ENCODE measurements at places on chromosomes 1 and 21.

DNA sequence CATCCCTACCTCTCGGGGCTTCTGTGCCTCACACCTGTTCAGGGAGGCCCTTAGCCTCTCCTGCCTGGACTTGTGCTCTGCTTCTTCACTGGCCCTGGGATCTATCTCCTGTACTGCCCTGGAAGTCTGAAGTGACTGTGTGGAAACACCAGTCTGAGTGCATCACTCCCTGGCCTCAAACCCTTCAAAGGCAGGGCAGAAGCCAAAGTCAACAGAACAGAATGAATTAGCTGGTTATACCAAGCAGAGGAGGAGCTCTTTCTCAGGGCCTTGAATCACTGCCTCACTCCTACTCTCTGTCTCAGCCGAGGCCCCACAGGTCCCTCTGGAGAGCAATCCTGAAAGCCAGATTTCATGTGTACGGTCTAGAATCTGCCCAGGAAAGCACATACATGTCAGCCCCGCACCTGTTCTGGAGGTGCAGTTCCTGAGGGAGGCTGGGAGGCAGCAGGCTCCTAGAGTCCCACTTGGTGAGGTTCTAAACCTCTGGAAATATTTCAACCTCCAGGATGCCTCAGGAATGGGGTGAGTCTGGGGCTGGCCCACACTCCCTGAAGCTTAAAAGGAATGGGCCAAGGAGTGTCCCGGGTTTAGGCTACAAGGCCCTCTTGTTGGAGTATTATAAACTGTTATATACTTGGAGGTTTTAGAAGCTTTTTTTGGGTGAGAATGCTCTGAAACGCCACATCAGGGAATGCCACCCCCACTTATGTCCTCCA lies 98.3 kb downstream of the ABCA4 start:
- DNase-seq, result no peak

- DNase-seq, result no peak
These were observed 70.1 kb upstream of the GORAB start for GRCh38 chr1:170461762-170462384.

DNA sequence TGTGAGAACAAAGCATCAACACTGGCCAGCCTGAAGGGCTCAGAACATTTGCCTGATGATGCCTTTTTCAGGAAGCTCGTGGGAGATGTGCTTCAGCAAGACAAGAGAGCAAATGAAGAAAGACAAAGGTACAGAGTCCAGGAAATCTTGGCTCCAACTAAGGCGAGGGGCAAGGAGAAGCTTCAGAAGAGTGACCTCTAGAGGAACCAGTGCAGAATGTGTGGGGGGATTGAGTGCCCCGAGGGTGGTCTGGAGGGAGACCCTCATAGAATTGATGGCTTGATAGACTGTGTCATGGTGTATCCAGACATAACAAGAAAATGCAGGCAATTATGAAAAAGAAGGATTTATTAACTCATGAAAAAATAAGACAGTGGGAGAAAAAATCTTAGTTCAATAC lies 15.3 kb upstream of the NLRP3 start:
- DNase-seq, result no peak

GRCh38 chr1:186454981-186455380 lies 5.9 kb downstream of the PDC start:
- DNase-seq, result no peak

DNA sequence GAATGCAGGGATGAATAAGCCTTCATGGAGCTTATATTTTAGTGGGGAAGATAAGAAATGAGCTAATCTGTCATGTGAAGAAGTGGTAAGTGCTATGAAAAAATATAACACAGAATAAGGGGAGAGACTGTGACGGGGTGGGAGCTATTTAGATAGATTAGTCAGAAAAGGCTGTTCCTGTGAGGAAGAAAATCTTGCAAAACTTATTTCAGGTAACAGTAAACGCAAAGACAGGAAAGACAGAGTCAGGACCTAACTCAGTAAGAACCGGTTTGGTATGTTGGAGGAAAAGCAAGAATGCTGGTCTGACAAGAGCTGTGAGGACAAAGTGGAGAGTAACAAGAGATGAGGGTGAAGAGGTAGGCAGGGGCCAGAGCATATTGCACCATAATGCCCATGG lies 22.0 kb downstream of the GNAI3 start:
- DNase-seq, result no peak

DNA sequence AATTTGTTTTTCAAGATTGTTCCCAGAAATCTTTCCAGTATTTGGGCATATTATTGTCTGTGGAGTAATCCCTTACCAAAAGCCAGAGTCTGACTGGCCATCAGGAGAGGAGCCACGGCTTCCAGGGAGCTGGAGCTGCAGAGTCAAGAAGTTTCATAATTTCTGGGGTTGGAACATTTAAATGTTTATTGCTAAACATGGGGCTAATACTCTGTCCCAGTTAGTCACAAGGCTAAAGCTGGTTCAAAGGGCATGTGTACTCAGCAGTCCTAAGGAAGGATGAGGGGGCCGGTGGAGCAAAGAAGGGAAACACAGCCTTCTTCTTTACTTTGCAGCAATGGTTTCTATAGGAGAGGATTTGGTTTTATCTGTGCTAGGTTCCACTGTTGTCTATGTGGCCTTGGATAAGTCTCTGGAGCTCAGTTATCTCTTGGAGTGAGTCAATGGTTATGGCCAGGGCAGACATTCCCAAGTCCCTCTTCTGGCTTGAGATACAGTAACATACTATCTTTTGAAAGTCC lies 9.5 kb downstream of the DENND2D start:
- no peak for DNase-seq

GRCh38 chr1:42747125-42747524 lies 7.1 kb upstream of the CLDN19 start:
- DNase-seq, result no peak

- DNase-seq, result no peak
These were observed at the start of gene PIGR for GRCh38 chr1:206946261-206946660. Gene PIGR (minus strand): TSS chr1:206946466. CDS start chr1:206940531, 5,935 bp downstream.

DNA sequence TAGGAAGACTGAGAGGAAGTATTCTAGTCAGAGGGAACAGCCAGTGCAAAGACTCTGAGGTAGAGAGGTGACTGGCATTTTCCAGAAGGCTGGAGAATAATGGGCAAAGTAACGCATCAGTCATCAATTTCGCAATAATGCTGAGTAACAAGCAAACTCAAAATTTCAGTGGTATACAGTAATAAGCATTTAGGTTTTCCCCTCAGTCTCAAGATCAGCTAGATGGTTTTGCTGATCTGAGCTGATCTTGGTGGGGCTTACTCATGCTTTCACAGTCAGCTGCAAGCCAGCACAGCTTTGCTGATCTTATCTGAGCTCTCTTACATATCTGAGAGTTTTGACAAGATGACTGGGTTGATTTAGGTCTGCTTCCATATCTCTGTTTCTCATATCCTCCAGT lies 108.7 kb downstream of the TSEN15 start:
- no peak for DNase-seq

DNA sequence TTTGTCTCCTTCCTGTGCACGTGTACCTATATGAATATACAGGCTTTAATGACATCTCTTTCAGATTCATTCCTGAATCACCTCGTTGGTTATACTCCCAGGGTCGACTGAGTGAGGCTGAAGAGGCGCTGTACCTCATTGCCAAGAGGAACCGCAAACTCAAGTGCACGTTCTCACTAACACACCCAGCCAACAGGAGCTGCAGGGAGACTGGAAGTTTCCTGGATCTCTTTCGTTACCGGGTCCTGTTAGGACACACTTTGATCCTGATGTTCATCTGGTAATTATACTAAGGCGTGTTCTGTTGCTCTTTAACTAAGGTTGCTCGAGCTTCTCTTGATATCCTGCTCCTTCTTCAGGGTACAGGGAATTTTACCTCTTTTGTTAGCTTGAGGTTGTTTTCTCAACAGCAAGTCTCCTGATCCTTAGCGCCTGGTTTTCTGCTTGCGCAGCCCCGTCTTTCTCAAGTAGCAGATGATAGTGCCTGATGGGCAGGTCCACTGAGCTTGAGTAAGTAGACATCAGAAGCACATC lies 55.1 kb downstream of the SLC22A15 start:
- no peak for DNase-seq

GRCh38 chr21:39064325-39065012 lies 118.8 kb downstream of the PSMG1 start:
- DNase-seq, result no peak

GRCh38 chr1:62082456-62083363 lies 111.9 kb upstream of the L1TD1 start:
- no peak for DNase-seq

GRCh38 chr1:1199961-1200875 lies 6.2 kb downstream of the TNFRSF18 start:
- DNase-seq, result no peak

DNA sequence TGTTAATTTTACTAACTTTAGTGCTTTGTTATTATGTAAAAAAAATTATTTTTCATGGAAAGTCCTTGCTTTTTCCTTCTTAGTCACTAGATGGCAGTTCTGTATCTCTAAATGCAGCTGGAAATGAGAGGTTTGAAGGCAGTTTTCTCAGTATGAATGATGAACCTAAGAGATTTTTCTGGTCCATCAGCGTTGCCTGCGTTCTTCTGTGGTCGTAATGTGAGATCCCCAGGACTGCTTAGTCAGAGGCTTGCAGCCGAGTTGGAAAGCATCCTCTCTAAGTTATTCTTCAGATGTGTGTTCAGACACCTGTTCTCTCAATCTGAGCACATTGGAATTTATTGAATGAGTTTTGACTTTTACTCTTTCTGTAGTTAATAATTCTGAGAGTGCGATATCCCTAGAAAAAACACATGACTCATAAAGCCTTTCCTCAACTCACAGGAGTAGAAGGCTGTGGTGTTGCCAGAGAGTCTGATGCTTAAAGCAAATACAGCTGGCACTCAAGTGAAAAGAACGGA lies 99.3 kb downstream of the FMN2 start:
- peak; percentile 19 for DNase-seq

GRCh38 chr1:210633636-210634035 lies 304.9 kb downstream of the HHAT start:
- DNase-seq, result no peak

GRCh38 chr1:110541906-110542395 lies 23.0 kb upstream of the KCNA10 start:
- no peak for DNase-seq

DNA sequence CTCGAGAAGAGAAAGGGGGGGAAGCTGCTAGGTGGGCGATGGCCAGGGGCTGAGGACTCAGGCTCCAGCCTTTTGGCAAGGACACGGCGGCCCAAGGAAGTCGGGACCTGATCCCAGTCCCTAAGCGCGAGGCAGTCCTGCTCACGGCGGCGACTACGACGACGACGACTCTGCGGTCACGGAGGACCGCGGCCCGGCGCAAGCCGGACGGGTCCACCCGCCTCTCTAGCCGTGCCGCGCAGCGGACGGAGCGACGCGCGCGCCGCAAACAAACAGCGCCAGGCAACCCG lies 401 bp downstream of the WNT9A start:
- DNase-seq, result no peak

- DNase-seq, result no peak
These were observed 130.0 kb downstream of the HS2ST1 start for GRCh38 chr1:87044424-87044823.

GRCh38 chr1:247330548-247331171 lies 1.0 kb downstream of the ZNF496 start:
- no peak for DNase-seq

DNA sequence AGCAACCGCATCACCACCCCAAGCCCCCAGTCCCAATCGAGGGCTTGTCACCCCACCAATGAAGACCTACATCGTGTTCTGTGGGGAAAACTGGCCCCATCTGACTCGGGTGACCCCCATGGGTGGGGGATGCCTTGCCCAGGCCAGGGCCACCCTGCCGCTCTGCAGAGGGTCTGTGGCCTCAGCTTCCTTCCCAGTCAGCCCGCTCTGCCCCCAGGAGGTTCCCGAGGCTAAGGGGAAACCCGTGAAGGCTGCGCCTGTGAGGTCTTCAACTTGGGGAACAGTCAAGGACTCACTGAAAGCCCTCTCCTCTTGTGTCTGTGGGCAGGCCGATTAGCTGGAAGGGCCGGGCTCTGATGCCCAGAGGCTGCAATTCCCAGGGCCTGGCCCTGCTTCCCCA lies 2.0 kb downstream of the SRARP start:
- no peak for DNase-seq

- no peak for DNase-seq
These were observed 11.7 kb downstream of the ZC3H12A start for GRCh38 chr1:37485902-37486679.

- DNase-seq, result no peak
These were observed 47.5 kb upstream of the TDRD10 start for GRCh38 chr1:154454386-154455120.

GRCh38 chr1:31755850-31756492 lies 8.2 kb downstream of the ADGRB2 start:
- no peak for DNase-seq

DNA sequence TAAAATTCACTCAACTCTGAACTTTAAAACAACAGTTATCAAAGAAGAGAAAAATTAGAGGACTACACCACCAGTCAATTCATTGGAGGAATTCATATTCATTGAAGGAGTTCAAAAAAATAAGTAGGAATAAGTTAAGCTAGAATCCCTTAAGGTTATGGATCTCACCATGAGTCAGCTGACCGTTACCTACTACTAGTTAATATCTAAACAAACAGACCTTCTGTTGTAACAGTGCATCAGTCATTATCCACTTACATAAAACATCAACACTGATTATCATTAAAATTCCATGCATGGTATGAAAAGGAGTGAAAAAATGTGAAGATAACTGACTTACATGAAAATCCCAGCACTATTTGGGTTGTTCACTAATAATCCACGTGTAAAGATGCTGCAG lies 44.9 kb downstream of the FOXJ3 start:
- DNase-seq, result no peak

GRCh38 chr1:65980237-65980636 lies 187.5 kb downstream of the PDE4B start:
- no peak for DNase-seq

DNA sequence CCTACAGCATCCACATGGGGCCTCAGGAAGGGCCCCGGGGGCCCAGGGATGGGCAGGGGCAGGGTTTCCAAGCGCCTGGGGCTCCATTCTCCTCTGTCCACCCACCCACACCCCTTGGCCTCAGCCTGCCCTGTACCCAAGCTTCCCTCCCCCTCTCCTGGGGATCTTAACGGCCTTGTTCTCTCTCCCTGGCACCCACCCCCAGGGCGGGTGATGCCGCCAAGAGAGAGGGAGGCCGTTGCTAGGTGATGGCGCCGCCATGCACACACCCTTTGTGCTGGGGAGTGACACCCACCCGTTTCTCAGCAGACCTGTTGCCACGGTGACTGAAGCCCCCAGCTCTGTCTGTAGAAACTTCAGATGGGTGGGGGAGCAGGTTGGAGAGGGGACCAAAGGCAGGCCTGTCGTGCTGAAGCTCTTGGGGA lies 7.6 kb downstream of the GPR37L1 start:
- no peak for DNase-seq

DNA sequence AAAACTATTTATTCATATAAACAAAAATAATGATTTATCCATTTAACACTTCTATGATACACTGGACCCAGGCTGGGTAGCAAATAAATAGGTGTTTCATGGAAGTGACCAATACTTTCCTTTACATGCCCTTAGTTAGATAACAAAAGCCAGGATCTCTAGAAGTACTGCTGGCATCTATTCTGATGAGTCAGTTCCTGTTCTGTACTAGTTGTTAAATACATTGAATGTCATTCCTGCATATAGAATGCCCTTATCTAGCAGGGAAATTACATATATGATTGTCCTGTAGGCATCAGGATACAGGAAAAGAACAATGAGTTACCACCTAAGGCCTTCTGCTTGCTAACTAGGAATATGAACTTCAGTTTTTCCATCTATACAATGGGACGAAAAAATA lies 130.8 kb downstream of the HFM1 start:
- DNase-seq, result no peak

- no peak for DNase-seq
These were observed 12.1 kb upstream of the FAM131C start for GRCh38 chr1:16085522-16085921.
